Panc1 (cell line): ENCODE measurements at places on chromosomes 2 and 18.

DNA sequence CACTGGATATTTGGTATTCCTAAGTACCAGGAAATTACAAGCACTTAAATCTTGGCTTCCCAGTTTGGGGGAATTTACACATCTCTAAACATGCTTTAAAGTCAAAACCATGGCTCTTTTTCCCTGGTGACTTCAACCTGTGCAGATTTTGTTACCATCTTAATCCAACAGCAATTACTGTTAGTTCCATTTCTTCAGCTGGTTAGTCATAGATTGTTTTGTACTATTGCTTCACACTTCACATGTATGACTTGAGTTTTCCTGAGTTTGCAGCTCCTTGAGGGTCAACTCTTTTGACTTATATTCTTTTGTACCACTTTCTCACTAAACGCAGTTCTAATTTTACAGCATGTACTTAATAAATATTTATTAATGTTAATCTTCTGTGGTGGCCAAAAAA, 203.4 kb upstream of the RND3 start:
- DNase-seq: no peak

GRCh38 chr2:175872005-175872348, 130.1 kb downstream of the LNPK start:
- DNase-seq: no peak

- DNase-seq: no peak
Observed at GRCh38 chr2:110969696-110970095, 151.0 kb upstream of the BCL2L11 start.

DNA sequence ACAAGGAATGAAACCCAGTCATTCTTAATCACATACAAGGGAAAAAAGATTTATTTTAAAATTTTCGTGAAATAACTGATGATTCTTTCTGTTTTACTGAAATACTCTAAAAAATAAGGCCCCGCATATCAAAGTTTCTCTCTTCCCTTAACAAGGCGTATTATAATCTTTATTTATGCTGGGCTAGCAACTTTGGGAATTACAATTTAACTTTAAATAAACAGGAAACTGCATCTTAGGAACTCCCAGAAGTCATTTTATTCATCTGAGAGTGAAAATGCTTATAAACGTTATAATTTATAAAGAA, 166.7 kb downstream of the TCF4 start:
- DNase-seq: no peak

GRCh38 chr2:112096098-112096497, 41.0 kb downstream of the TMEM87B start:
- DNase-seq: no peak

GRCh38 chr2:146246002-146246735, 1598.7 kb upstream of the ACVR2A start:
- no peak for DNase-seq

- DNase-seq: no peak
Observed at GRCh38 chr2:10009271-10009810, 34.0 kb upstream of the KLF11 start.

GRCh38 chr2:45626387-45627221, 15.5 kb upstream of the SRBD1 start:
- no peak for DNase-seq

GRCh38 chr18:76993085-76993382, 139.5 kb downstream of the MBP start:
- no peak for DNase-seq

- DNase-seq: no peak
Observed at GRCh38 chr2:30254685-30255001, 23.3 kb downstream of the LBH start.

DNA sequence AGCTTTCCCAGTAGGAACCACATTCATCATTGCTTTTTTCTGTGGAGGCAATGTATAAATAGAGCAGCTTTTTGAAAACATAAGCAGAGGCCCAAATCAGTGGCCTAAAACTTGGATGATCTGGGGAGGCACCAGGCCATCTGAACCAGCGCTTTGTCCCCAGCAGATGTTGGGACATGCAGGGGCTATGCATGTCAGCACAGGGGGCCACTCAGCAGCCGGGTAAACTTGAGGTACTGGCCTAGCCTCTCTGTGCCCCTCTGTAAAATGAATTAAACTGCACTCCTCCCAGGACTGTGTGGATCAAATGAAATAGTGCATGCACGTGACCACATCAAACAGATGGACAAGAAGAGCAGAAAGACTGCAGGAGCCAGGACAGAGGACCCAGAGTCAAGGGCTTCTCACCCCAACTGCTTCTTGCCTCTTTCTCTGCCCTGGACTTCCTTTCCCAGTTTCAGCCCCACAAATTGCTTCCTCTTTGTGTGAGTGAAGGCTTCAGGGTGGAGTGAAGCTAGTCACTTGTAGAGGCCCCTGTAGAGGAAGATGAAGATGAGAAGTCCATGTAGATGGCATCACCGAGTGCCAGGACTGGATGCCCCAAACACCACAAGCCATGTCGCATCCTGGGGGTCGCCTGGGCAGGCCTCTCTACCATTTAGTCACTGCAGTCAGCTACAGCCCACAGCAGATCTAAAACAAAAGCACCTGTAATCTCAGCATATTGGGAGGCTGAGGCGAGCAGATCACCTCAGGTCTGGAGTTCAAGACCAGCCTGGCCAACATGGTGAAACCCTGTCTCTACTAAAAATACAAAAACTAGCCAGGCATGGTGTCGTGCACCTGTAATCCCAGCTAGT, 53.2 kb downstream of the IMPA2 start:
- DNase-seq: no peak

- DNase-seq: peak; percentile 12
Observed at GRCh38 chr2:189254268-189254883, 74.8 kb upstream of the COL5A2 start.
